HTR-8/SVneo (cell line): ENCODE measurements at places on chromosomes 6 and 20.

GRCh38 chr6:73728548-73729205 lies 32.7 kb downstream of the CD109 start:
- DNase-seq, result no peak

DNA sequence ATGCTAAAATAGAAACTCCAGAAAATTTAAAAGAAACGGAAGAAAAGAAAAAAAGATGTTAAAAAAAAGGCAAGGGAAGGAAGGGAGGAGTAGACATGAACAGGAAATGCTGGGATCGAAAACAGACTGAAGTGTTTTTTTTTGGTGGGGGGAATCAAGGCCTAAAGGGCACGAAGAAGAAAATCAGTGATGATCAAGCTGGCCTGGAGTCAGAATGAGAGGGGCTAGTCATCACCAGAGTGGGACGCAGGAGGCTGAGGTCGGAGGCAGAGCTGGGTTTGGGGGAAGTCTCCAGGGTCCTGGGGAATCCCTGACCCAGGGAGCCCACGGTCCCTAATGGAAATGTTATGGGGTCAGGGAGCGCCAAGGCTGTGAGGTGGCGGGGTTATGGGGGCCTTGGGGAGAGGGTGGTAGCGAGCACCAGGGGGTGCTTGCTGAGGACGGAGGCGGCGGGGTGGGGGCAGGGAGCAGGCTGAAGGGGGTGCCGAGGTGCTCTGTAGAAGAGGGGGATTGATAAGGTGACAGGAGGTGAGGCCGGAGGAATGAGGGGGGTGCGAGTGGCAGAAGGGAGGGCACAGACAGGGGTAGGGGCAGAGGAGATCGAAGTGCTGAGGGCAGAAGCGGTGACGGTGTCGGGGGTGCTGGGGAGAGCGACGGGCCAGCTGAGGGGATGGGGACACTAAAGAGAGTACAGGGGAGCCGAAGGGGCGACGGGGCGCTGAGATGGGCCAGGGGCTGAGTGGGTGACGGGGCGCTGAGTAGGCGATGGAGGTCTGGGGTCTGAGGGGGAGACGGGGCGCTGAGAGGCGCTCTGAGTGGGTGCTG lies 684 bp downstream of the ZNFX1 start:
- peak; percentile 52 for DNase-seq

GRCh38 chr6:113881478-113881980 lies 24.4 kb downstream of the MARCKS start:
- no peak for DNase-seq

GRCh38 chr6:107653861-107654394 lies 164.0 kb downstream of the SOBP start:
- no peak for DNase-seq

DNA sequence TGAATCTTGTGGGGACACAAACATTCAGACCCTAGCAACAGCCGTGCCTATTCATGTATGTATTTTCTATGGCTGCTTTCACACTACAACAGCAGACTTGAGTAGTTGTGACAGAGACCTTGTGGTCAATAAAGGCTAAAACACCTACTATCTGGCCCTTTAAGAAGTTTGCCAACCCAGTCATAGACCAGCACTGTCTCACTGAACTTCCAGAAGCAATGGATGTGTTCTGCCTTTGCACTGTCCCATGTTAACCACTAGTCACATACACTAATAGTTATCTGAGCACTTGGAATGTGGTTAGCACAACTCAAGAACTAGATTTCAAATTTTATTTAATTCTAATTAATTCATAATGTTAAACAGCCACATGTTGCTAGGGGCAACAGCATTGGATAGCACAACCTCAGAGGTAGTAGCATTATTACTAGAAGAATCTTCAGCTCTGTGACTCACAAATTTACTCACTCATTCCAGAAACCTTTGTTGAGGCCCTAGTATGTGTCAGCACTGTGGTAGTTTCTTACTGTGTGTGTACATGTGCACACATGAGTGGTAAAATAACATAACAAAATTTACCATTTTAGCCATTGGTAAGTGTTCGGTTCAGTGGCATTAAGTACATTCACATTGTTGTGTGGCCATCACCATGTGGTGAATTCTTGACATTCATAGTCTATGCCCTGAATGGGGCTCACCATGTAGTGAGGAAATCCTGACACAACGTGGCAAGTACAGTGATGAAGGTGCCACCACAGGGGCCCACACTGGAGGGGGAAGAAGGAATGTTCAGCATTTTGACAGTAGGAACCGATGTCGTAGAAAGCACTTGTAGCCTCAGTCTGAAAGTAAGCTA lies 107.3 kb downstream of the CEP57L1 start:
- DNase-seq, result no peak

GRCh38 chr6:148831531-148831930 lies 84.7 kb downstream of the UST start:
- DNase-seq, result no peak

GRCh38 chr6:139602577-139602976 lies 228.1 kb upstream of the CITED2 start:
- no peak for DNase-seq

DNA sequence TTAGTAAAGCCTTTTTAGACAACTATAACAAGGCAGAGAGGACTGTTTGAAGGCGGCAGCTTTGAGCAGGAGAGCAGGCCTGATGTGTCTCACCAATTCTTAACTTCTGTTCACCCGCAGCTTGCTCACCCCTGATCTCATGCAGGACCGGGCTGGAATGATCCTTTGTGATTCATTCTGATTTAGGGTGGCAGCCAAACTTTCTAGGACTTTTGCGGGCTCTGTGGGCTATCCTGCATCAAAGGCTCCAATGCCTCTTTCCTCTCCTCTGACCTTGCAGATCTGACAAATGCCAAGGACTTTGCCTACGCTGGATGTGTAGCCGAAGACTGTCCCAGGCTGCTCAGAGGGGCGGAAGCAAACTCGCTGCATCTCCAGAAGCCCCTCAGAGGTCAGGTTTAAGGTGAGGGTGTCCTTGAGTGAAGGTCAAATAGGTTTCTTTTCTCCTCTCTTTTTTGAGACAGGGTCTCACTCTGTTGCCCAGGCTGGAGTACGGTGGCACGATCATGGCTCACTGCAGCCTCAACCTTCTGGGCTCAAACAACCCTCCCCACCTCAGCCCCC lies 72.3 kb downstream of the VEGFA start:
- no peak for DNase-seq

DNA sequence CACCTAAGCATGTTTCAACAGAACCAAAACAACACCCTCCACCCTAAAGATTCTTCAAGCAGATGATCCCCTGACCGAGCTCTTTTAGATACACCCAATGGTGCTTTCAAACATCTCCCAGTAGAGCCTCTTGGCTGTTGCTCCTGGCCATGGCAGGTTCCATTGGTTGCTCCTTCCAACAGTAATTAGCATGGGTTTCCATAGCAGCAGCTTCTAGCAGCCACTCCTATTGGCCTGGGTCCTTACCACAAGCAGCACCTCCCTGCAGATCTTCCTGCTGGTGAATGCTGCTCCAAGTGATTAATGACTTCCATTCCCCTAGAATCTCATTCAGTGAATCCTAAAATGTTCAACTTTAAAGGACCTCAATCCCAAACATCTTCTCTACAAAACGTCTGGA lies 13.9 kb downstream of the CCN2 start:
- no peak for DNase-seq

GRCh38 chr6:86152546-86152945 lies 509.9 kb upstream of the SYNCRIP start:
- no peak for DNase-seq

- DNase-seq, result no peak
These were observed 797 bp downstream of the PBX2 start for GRCh38 chr6:32189069-32189741.

- peak; percentile 25 for DNase-seq
These were observed at the start of gene IL20RA for GRCh38 chr6:137044366-137045221. TSS of gene IL20RA (minus strand) at chr6:137044965. CDS start at chr6:137044728, 237 bp downstream.

- no peak for DNase-seq
These were observed 366.1 kb downstream of the MAFB start for GRCh38 chr20:40322941-40323340.

- no peak for DNase-seq
These were observed 61.5 kb upstream of the FNDC1 start for GRCh38 chr6:159107451-159108260.

- no peak for DNase-seq
These were observed 127.4 kb upstream of the HCRTR2 start for GRCh38 chr6:55046869-55047422.

GRCh38 chr20:13142143-13142542 lies 78.9 kb upstream of the ISM1 start:
- DNase-seq, result no peak

DNA sequence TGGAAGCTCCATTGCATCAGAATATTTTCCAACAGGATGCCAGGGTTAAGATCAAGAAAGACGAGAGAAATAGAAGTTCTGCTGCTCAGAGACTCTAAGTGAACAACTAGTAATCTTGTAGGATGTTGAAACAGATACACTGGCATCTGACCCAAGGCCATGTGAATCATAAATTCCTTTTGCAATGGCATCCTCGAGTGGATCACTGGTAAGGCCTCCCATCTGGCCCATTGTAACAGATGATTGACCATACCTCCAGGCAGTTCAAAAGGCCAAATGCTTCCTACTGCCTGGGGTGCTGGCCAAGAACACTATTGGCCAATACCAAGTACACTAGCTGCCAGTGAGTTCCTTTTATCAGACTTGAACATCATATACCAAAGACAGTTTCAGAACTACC lies 9.9 kb upstream of the SLC17A3 start:
- peak; percentile 66 for DNase-seq

DNA sequence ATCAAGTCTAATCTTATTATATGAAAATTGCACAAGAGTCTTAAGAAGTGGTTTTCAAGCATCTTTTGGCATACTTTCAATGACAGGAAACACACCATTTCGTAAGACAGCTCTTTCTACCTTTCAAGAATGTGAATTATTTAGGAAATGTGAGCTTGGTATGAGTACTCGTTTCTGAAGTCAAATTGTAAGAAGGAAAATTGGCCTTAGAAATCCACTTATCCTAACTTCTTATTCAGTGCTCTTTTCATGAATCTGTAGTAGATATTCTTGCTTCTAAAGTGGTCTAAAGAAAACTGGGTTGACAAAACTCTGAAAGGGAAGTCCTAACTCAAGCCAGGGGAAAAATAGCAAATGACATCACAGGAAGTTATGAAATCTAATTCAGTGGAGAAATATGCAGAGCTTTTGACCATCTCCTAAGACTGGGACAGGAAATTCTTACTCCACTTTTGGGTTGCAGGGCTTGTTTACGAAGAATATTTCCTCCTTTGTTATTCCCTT lies 38.5 kb upstream of the OGFRL1 start:
- peak; percentile 29 for DNase-seq

GRCh38 chr20:10939331-10939941 lies 265.6 kb upstream of the JAG1 start:
- DNase-seq, result no peak

- peak; percentile 61 for DNase-seq
These were observed at the start of gene PRELID3B for GRCh38 chr20:59042151-59042795. TSS of gene PRELID3B (minus strand) at chr20:59042786. CDS start at chr20:59042730, 56 bp downstream.
